Nasal cavity respiratory epithelium epithelial cell of viscerocranial mucosa (primary cell): ENCODE measurements at places on chromosomes 7 and 10. TPM values are rescaled to one million over a fixed set of nuclear protein-coding genes. Genes with fewer than 3 reads are reported as not detected.

Gene LARP4B
- total RNA-seq: 39.6 and 61.6 TPM in 2 replicates

Gene ARMH3
- total RNA-seq: 9.9 and 17.8 TPM in 2 replicates

Gene HOXA1
- total RNA-seq: 0.07 and 0.68 TPM in 2 replicates

Gene COL28A1
- under 0.01 TPM in 1 of 2 replicates, not detected in the other for total RNA-seq

Gene PRSS1
- not detected in 2 replicates for total RNA-seq

Gene HTR5A
- total RNA-seq: not detected in 2 replicates

Gene CACNA2D1
- 1.4 and 6.2 TPM in 2 replicates for total RNA-seq

Gene SPAM1
- total RNA-seq: not detected in 2 replicates

Gene DEPP1
- 0.68 and 3.7 TPM in 2 replicates for total RNA-seq
